ENCODE measurements at places on chromosomes 2 and 18. TPM values are rescaled to one million over a fixed set of nuclear protein-coding genes. Genes with fewer than 3 reads are reported as not detected.

DNA sequence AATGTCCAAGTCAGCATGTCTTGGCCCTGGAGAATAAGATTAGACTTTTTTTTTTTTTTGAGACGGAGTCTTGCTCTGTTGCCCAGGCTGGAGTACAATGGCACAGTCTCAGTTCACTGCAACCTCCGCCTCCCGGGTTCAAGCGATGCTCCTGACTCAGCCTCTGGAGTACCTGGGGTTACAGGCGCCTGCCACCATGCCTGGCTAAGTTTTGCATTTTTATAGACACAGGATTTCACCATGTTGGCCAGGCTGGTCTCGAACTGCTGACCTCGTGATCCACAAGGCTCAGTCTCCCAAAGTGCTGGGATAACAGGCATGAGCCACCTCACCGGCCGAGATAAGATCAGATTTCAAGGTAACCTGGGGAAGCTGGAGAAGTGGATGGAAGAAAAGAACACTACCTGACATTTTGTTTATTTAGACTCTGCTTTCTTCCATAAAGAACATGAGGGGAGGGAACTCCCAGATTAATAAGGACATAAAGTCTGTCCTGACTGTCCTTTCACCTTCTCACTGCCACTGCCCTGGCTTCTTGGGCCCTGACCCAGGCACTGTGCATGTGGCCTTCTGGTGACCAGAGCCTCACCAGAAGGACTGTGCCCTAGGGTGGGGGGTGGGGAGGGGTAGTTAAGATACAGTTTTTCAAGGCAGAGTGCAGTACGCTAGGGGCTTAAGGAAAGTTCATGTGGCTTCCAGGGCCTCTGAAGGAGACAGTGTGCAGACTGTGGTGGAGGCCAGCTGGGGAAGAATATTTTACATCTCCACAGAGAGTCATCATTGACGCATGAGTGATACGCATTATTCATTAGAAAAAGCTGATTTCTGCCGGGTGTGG lies 4.8 kb upstream of the IMPA2 start:
- no peak for DNase-seq

Gene RGPD8
- polyA plus RNA-seq, result 1.2 TPM

Gene MOGAT1
- not detected for polyA plus RNA-seq

Gene IL1RL1
- polyA plus RNA-seq, result not detected

- no peak for DNase-seq
Observed at GRCh38 chr2:95353613-95354468, 48.7 kb upstream of the FAHD2A start.

Gene RGPD5
- polyA plus RNA-seq, result 0.58 TPM

DNA sequence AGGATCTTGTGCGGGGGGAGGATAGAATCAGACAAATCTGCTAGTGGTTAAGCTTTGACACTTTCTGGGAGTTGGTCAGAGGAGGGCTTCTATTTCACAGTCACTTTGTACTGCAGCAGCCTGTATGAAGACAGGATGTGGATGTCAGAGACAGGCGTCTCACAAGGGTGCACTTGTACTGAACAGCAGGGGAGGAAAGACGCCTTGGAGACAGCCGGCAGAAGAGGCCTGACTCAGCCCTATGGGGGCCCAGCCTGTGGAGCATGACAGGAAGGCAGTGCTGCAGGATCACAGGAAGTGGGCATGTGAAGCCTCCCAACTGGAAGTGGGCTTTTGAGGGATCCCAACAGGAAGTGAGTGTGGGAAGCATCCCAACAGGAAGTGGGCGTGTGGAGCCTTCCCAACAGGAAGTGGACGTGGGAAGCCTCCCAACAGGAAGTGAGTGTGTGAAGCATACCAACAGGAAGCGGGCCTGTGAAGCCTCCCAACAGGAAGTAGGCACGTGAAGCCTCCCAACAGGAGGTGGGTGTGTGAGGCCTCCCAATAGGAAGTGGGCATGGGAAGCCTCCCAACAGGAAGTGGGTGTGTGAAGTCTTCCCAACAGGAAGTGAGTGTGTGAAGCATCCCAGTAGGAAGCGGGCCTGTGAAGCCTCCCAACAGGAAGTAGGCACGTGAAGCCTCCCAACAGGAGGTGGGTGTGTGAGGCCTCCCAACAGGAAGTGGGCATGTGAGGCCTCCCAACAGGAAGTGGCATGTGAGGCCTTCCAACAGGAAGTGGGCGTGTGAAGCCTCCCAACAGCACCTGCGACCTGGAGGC lies 212.3 kb downstream of the SNTG2 start:
- DNase-seq, result no peak

DNA sequence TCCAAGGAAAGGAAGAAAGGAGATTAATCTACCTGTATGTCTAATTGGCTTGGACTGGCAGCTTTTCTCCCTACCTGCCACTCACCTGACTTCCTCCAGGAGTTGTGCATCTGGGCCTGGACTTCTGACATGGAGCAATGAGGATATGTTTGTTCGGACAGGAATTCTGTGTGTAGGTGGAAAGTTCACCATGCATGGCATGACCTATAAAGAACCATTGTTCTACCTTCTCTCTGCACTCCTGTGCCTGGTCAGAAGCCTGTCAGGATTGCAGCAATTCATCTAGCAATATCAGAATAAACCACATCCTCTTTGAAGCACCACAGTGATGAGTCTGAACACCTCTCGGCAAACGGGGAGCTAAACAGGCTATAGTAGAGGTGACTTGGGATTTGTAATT lies 20.8 kb downstream of the CCDC85A start:
- DNase-seq, result no peak

GRCh38 chr2:30147196-30147714 lies 448 bp downstream of the YPEL5 start:
- DNase-seq, result no peak

Gene IL36G
- not detected for polyA plus RNA-seq

- no peak for DNase-seq
Observed at GRCh38 chr18:65751155-65752085, 608 bp downstream of the CDH7 start.

GRCh38 chr18:44802508-44802907 lies 121.8 kb downstream of the SETBP1 start:
- no peak for DNase-seq

Gene PLEKHH2
- polyA plus RNA-seq, result not detected

Gene HADHB
- 186 TPM for polyA plus RNA-seq

Gene NCKAP5
- polyA plus RNA-seq, result not detected

Gene FAM228B
- polyA plus RNA-seq, result 7.5 TPM

DNA sequence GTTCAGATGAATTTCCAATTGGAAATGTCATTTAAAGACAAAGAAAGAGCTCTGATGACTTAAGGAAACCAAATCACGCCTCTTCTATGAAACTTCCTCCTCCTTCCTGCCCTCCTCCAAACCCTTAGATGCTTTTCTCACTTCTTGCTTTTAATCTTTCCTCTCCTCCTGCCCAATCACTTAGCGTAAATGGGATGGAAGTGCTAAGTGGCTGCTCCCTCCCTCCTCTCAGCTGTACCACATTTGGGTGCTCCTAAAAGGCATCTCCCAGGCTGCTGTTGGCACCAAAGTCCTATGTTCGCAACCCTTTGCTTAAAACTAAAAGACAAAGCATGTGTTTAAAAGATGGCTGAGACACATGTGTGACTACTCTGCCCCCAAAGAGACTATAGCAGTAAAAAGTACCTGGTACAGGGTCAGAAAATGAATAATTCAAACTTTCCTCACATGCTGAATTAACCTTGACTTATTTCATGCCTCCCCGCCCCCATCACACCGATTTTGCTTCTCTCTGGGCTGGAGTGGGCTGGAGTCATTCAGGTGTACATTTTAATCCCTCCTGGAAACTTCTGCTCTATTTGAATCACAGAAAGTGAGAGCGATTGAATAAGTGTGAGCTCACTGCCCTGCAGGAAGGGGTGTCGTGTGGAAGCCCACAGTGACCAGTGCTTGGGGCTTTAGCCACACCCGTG lies 59.2 kb upstream of the KLF7 start:
- no peak for DNase-seq

GRCh38 chr18:27954226-27954625 lies 222.7 kb downstream of the CDH2 start:
- no peak for DNase-seq

DNA sequence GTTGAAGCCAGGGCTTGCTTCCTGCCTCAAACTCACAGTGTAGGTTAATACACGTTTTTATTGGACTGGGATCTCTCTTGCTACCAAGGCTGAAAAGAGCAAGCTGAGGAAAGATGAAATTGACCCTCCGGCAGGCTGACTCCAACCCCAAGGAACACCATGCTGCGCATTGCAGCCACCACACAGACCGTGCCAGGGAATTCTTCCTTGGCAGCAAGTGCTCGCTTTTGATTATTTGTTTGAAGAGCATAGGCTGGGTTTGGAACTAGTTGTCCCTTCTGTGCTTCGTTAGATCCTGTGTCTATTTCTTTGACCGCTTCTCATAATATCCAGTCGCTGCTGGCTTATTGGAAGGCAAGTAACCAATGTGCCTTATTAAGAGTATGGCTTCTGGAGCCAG lies 34.4 kb upstream of the DARS1 start:
- no peak for DNase-seq

- no peak for DNase-seq
Observed at GRCh38 chr2:17373741-17374140, 144.5 kb downstream of the RAD51AP2 start.

Gene TXNDC2
- polyA plus RNA-seq, result 0.10 TPM

- no peak for DNase-seq
Observed at GRCh38 chr2:157441072-157441454, 2.8 kb downstream of the CYTIP start.

Gene RIT2
- polyA plus RNA-seq, result not detected

DNA sequence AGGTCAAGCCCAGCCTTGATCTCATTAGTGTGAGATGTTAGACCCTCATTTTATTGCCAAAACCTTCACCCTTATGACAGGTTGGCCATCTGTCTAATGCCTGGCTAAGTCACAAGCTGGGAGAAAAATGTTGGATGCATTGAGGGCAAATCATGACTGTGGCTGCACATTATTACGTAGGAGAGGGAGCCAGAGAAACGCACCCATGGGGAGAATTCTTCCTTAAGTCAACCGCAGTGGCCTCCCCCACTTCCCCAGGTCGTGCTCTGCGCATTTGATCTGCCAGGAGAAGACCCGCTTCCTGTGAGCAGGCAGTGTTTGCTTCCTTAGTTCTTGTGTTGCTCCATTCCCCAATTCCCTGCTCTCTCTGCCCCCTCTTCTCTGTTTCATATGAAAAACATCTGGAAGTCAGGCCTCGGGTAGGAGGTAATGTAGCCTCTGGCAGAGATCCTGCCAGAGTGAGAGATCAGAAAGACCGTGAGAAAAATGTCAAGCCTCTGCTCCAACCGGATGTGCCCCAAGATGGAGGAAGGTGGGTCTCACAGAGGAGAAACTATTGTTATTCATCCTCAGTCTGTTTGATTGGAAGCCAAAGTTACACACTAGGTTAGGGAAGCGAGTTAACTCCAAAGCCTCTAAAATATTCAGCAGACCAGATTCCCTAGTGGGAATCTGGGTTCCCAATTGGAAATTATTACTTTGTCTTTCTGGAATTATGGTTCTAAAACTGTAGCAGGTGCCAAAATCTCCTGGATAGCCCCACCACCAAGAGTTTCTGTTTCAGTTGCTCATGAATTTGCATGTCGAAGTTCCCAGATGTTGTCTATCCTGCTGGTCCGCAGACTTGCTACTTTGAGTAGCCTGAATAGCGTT lies 144.3 kb upstream of the PELI1 start:
- DNase-seq, result no peak

DNA sequence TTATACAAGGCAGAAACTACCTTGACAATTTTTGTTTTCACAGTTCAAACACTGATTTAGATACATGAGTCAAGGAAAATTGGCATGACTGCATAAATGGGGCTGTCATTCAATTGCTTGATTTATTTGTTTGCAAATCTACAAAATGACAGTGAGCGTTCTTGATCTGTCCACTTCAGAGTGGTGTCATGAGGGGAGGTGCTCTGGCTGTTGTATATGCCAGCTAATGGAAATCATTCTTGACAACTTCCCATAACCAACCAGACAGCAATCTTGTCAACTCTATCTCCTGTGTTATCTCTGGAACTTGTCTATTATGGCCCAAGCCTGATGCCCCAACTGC lies 120.6 kb upstream of the UGP2 start:
- no peak for DNase-seq

DNA sequence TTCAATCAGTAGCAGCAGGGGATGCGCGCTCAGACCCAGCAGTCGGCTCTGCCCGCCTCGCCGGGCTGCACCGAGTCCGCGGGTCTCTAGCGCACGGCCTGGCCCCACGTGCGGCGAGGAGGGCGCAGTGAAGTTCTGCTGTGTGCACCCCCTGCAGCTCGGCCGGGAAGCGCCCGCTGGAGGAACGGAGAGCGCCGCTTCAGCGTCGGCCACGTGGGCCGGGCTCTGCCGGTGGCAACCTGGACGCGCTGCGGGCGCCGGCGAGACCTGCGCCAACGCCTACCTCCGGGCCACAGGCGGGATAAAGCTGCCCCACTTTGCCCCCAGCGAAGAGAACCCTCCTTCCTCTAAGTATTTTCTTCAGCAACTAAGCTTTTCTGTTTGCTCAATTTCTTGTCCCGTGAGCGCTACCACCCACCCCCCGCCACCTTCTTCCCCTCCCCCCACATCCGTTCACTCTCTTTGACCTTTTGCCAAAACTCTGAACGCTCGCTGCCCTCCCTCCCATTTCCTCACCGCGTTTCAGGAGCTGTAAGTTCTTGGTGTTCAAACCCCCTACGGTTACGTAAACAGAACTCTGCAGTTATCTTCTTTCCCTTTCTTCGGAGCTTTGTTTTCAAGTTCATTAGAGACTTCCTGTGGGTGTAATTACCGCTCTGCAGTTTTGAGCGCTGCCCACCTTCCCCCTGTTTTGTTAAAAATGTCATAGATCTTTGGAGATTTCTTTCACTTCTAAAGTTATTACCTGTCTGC lies 42.6 kb upstream of the EDAR start:
- DNase-seq, result peak; percentile 15

Gene SIX3
- polyA plus RNA-seq, result not detected

- no peak for DNase-seq
Observed at GRCh38 chr2:191691898-191692297, 14.0 kb downstream of the NABP1 start.

Gene SGPP2
- polyA plus RNA-seq, result not detected

DNA sequence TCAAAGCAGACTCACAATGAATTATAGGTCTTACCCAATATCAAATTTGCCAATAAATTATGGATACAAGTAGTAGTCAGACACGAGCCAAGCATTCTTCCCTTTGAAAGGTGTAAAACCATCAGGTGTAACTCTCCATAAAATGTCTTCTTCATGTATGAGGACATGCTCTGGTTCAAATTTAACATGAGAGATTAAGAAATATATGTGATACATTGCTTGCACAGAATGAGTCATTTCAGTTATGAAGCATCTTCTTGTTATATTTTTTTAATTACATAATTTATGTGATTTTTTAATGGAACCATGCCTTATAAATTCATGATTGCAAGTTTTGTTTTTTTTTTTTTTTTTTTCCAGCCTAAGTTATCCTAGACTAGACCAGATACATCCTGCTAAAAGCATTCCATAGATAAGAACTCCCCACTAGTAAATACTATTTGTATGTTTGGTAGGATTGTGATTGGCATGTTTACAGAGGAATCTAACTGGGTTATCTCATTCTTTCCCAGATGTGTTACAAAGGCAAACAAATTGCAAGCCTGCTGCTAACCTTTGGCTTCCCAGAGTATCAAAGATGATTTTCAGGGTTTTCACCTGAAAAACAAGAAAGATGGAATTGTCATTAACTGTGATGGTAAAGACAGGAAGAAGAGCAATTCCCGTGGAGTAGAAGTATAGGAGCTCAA lies 621.9 kb downstream of the XIRP2 start:
- no peak for DNase-seq

Gene CNGA3
- not detected for polyA plus RNA-seq

- no peak for DNase-seq
Observed at GRCh38 chr2:88826399-88826798, 134.9 kb downstream of the RPIA start.

Gene RAB27B
- polyA plus RNA-seq, result not detected

Gene ERLEC1
- polyA plus RNA-seq, result 23.7 TPM

Gene CRYBA2
- polyA plus RNA-seq, result not detected

GRCh38 chr18:36580266-36580665 lies 248.5 kb downstream of the TPGS2 start:
- no peak for DNase-seq
